ENCODE measurements at places on chromosomes 13 and 19. TPM values are rescaled to one million over a fixed set of nuclear protein-coding genes. Genes with fewer than 3 reads are reported as not detected.

The GJA3 gene
- polyA plus RNA-seq, result not detected

The ASPDH gene
- not detected for polyA plus RNA-seq

The MAU2 gene
- 11.3 TPM for polyA plus RNA-seq

GRCh38 chr13:100657881-100658315 lies 16.7 kb downstream of the TMTC4 start:
- DNase-seq, result no peak

GRCh38 chr19:12513531-12514061 lies 29.0 kb upstream of the ZNF709 start:
- no peak for DNase-seq

DNA sequence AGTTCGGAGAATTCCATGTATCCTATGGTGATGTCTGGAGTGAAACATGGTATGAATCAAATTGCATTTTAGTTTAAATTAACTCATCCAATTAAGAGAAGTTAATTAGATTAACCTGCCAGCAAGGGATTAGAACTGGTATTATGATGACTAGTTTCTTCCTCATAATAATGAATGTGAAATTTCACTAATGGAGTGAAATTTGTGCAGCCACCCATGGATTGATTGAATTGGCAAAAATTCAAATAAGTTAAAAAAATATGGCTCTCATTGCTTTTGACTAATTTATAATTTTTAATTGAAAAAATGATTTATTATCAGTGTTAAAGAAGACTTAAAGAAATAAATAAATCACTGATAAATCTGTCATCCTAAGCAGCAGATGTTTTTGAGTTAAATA lies 232.0 kb downstream of the KCNRG start:
- no peak for DNase-seq

- DNase-seq, result peak; percentile 70
Measured at GRCh38 chr19:723714-724113, 15.0 kb downstream of the PALM start.

All from aorta (tissue), 5 donors.